ENCODE measurements at places on chromosomes 2 and 18.

DNA sequence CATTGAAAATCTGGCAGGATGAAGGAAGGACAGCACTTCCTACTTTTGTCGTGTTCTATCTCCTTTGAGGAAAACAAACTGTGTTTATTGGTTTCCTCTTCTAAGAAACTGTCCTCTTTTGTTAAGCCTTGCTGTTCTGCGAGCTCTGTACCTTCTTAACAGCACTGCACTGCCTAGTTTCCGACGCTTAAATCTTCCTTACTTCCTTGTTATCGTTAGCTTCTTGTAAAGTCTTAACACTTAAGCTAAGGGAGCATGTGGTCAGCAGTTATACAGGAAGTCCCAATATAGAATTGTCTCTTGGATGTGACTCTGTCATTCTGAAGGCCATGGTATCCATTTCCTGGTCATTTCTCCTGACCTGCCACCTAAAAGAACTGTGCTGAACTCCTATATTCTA is 552.8 kb upstream of the NRP2 start:
- DNase-seq, result no peak

GRCh38 chr2:234930397-234930796 is 21.4 kb upstream of the SH3BP4 start:
- DNase-seq, result no peak

DNA sequence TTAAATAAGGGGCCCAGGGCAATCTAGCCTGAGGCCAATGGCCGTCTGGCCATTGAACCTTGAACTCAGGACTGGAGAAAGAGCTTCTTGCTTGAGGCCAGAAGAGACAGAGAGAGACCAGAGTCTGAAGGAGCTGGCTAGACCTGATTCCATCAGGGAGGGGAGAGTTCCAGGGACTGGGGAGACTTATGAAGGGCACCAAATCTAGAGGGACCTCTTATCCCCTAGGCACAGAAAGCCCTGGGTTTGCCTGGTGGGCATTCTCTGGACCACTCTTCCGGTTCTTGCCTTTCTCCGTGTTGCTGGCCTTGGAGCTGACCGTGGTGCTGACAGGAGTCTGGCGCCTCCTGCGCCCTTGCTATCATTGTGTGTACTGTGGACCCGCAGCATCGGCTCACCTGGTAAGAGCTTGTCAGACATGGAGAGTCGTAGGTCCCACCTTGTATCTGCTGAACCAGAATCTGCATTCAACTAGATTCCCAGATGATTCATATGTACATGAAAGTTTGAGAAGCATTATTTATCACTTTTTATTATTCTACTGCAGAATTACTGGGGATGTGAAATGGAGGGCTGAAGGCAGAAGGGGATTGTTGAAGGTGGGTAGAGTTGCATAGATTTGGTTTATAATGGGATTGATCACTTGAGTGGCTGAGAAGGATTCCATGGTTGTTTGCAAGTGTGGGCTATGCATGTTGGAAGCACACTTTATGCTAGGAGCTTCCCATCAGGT is 4.3 kb upstream of the TRPM8 start:
- DNase-seq, result peak; percentile 36

DNA sequence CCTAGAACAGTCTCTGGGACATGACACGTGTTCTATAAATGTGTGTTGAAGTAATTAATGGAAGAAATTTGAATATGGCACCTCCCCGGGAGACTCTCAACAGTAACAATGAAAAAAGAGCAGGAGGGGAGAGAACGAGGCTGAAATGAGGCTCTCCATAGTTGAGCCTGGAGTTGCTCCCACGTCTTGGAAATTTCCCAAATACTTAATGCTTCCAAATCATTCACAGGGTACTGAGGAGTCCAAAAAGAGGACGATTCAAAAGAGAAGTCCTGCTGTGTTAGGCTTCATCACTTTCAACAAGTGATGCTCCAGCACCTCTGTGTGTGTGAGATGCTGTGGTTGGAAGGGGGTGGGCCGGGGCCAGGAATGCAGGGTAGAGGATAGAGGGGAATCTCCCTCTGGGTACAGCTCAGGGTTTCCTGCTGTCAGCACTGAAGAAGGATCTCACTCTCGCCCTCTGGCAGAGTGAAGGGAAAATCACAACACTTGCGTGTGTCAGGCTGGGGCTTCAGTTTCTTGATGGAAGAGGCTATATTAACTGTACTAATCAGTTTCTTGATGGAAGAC is 18.1 kb upstream of the ZNF407 start:
- no peak for DNase-seq

DNA sequence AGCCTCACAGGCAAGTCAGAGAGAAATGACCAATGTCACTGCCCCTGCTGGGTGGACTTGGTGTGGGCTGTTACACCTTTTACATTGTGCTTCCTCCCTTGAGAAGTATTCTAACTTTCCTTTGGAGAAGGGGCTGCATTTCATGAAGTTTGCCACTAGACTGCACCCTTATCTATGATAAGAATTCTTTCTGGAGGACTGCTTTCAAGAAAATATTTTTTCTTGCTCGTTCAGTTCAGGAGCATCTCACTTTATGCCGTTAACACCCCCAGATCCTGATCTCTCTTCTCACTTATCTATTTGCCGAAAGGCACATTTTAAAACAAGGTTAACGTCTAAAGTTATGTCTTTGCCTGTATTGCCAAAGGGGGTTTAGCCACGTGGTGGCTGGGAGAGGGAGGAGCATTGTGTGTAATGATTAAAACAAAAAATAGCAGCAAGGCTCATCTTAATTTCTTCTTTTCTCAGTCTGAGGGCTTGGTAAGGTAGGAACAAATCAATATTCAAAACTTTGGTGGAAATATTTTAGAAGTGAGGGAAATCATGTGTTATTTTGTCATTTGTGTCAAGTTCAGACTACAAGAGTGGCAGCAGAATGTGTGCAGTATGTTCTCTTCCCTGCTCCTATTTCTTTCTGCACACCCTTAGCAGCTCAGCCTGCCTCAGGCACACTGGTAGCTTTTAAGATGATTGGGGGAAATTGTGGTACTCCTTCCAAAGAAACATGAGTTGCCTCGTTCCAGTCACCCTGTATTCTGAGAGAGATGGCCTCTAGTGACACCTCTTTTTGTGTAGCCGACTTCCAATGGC is 1.6 kb upstream of the IGFBP5 start:
- no peak for DNase-seq

GRCh38 chr2:219521066-219521880 is 7.0 kb downstream of the ASIC4 start:
- peak; percentile 9 for DNase-seq

DNA sequence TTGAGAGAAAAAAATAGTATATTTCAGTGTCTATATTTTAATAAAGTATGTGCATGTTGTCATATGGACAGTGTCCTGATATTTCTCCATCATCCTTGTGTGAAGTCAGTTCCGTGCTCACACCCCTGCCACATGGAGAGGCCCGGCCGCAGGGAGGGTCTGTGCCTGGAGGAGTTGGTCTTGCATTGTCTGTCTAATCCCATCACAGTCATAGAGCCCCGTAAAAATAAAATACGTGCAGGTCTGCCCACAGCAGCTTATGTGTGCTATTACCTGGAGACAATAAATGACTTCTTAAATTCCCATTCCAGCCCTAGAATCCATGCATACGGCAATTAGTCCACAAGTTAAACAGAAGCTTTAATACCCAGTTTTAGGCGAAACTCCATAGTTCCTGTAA is 20.1 kb downstream of the MAPRE2 start:
- DNase-seq, result no peak
